Fibroblast of upper back skin (primary cell): ENCODE measurements at places on chromosomes 4 and X.

- no peak for DNase-seq
These were observed 18.5 kb upstream of the PRRG1 start for GRCh38 chrX:37330642-37331041.

GRCh38 chr4:113882668-113883067 lies 96.8 kb downstream of the ARSJ start:
- DNase-seq = no peak

DNA sequence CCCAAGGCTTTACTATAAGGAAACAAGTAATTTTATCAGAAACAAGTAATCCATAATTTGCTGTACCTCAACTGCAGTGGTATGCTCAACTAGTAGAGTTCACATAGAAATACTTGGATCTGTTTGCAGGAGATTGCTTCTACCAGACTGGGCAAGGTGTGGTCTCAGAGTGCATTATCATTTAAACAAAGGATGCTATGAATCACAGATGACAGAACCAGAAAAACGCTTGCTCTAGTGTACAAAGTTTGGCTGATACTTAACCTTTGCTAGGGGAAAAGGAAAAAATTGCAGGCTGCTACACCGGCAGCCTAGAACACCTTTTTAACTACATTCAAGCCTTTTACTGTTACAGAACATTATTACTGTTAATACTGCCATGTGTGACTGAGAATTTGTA lies 97.1 kb downstream of the ENOX2 start:
- DNase-seq = no peak

GRCh38 chrX:100217547-100217946 lies 192.5 kb downstream of the PCDH19 start:
- no peak for DNase-seq
